GM23248 (cell line): ENCODE measurements at places on chromosomes 12 and 14.

- DNase-seq: no peak
Observed at GRCh38 chr12:129570796-129571400, 332.9 kb downstream of the TMEM132D start.

- no peak for DNase-seq
Observed at GRCh38 chr14:28365510-28365909, 401.1 kb upstream of the FOXG1 start.

- DNase-seq: peak; percentile 93
Observed at GRCh38 chr14:32507029-32507984, 178.2 kb downstream of the AKAP6 start.

- peak; percentile 58 for DNase-seq
Observed at GRCh38 chr14:74577247-74577947, 34.6 kb downstream of the LTBP2 start.
